ENCODE measurements at places on chromosomes 1 and 21.

DNA sequence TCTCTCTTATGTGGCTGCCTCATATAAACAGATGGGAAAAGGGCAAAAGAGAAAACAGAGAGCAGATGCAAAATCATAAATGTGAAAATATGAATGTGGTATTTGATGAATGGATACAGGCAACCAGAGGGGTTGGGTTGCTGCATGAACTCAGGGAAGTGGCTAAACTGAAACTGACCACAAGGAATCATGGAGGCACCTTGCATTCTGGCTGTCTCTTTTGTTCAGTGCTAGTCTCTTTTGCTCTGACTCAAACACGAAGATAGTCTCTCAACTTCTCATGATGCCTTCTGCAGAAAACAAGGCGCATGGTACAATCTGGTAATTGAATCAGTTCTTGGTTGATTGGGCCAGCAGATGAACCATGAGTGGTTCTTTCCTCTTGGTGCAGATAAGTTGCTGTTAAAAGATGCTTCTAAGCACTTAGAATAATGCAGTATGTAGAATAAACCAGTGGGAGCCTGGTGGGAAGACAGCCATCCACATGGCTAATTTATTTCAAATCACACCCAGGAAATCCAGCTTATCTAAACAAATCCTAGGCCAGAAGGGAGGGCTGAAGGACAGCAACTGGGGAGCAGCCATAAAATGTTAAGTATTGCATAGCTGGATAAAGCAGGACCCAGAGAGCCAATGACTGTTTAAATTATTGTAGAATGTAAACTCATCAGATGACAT lies 64.2 kb downstream of the HLX start:
- no peak for DNase-seq

- DNase-seq: no peak
Measured at GRCh38 chr1:52876843-52877242, 34.3 kb downstream of the ZYG11A start.

DNA sequence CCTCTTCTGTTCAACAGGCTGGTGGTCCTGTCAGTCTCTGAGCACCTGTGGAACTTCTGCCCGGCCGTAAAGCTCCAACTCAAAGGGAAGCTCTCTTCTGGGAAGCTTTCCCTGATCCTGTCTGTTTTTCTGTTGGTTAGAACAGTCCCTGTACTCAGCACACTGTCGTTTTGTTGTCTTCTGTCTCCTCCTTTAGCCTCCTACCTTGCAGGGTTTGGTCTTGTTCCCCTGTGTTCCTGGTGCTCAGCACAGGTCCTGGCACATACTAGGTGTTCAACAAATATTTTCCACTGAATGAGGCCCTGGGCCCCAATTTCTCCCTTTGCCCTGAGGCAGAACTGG lies 328 bp upstream of the KDF1 start:
- DNase-seq: no peak

GRCh38 chr21:41367301-41367944 lies 5.6 kb downstream of the MX2 start:
- DNase-seq: no peak

DNA sequence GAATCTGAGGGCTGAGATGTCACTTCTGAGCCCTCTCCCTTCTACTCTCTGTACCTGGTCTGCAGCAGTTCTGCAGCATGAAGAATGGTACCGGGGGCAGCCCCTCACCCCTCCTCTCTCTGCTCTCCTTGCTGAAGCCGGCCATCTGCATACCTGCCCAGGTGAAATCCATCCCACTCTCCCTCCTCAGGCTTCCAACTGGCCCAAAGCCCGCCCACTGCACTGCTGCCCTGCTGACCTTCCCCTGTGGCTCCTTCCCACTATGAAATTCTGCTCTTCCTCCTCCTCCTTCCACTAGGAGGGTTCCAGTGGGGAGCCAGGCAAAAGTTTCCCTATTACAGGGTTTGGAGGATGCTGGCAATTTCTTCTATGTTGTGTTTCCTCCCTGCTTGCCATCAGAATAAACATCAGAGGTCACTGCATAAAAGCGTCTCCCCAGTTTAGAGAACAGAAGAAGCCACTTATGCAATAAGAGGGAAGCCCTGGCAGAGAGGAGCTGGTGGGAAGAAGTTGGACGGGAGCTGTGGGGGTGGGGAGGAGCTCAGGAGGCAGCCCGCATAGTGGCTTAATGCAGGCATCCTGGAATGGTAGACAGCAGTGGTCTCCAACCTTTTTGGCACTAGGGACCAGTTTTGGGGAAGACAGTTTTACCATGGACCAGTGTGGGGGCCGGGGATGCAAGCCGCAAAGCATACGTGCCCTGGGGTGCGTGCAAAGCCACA lies 30.3 kb downstream of the TMCO4 start:
- no peak for DNase-seq

DNA sequence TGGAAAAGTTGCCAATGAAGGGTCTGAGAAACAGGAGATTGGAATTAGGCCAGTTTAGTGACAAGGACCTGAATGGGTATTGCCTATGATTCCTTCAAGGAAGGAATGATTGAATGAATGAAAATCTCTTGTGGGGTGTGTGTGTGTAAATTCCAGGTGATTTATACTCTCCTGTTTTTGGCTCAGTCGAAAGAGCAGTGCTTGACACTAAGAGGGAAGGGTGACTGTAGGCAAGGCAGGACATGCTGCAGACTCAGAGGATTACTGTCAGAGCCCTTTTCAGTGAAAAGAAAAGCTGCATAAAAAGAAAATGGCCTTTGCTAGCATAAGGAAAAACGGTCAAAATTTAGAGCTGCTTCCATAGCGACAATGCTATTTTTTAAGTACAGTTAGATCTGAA lies 30.1 kb downstream of the C1orf21 start:
- no peak for DNase-seq

DNA sequence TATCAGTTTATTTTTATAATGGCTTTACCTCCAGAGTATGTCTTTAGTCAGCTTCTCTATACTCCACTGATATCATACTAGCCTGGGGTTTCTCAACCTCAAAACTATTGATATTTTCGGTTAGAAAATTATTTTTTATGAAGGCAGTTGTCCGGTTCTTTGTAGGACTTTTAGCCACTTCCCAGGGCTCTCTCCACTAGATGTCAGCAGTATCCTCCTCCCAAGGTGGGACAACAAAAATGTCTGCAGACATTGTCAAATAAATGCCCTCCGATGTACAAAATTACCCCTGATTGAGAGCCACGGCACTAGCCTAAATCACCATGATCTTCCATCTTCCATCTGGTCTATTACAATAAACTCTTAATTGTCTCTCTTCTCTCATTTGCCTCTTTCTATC lies 4.1 kb upstream of the GRIK1 start:
- no peak for DNase-seq

DNA sequence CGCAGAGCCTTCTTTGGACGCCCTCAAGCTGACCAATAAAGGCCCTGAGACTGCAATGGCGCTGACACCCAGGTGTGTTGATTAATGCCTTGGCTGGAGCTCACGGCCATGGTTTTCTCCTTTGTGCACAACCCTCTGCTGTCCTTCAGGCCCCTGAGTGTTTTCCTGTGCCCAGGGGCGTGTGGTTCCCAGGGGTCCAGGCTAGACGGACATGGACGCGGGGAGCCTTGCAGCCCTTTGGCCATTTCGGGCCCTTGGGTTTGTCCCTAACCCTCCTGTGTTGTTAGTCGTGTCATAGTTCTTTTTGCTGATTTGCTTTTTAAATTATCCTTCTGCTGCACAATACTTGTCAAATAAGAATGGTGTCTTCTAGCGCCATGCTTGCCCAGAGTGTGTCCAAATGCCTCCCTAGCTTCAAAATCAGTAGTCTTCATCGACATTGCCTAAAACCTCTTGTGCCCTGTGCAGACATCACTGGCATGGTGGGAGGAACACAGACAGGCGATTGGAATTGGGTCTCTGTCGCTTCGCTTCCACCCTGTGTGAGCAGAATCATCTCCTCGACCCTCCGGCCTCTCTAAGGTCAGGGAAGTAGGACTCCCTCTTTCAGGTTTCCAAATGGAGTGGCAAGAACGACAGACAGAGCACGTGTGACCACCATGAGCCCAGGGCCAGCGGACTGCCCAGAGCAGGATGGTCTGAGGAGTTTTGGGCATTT lies 1.9 kb downstream of the KRTAP10-4 start:
- no peak for DNase-seq

DNA sequence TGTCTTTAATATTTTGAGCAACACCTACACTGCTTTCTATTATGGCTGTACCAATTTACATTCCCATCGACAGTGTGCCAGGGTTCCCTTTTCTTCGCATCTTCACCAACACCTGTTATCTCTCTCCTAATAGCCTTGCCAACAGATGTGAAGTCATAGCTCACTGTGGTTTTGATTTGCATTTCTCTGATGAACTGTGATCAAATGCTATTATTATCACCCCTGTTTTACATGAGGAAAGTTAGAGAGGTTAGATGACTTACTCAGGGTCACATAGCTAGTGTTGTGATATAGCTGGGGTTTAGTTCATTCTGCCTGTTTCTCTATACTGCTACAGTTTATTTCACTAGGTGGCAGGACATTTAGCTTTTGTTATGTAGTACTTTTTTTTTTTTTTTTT lies 204.1 kb downstream of the FMN2 start:
- DNase-seq: no peak

DNA sequence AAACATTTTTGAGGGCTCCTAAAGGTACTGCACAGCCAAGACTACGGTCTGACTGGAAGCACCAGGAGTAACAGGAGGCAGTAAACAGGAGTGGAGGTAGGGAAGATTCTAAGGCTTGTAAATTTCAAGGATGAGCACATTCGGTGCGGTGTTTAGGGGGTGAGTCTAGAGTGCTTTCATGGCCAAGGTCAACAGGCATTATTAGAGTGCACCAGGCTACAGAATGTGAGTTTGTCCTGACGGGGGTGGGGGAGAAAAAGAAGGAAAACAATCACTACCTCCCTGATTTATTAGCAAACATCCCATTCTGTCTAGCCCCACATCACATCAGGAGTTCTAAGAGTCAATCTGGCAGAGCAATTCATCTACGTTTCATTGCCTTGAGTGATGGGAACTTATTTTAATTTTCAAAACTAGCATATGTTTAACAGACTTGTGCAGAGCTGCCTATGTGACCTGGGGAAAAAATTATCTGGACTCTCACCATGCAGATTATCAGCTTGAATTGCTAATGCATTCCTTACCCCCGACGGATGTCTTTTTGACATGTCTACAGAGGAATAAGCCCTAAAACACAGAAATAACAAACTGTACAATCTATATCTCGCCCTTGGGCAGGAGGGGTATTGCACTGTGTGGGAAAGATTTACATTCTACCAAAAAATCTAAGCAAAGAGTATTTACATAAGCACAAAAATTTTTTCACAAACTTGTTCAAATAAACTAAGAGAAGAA lies 45.0 kb downstream of the APP start:
- no peak for DNase-seq

DNA sequence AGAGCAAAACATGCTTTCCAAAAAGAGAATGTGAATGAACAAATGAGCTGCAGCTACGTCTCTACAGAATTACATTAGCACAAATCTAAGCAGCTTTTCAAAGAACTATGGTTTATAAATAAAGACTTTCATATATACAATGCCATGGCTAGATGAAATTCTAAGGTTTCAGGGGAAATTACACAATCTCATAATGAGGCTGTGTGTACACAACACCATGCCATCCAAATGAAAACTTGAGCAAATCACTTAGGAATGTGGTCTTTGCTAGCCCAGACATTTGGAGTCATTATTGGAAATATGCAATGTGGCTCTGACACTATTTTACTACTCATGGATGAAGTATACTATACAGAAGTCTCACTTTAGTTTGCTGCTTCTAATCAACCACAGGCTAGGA lies 37.5 kb downstream of the SPAG17 start:
- DNase-seq: no peak

DNA sequence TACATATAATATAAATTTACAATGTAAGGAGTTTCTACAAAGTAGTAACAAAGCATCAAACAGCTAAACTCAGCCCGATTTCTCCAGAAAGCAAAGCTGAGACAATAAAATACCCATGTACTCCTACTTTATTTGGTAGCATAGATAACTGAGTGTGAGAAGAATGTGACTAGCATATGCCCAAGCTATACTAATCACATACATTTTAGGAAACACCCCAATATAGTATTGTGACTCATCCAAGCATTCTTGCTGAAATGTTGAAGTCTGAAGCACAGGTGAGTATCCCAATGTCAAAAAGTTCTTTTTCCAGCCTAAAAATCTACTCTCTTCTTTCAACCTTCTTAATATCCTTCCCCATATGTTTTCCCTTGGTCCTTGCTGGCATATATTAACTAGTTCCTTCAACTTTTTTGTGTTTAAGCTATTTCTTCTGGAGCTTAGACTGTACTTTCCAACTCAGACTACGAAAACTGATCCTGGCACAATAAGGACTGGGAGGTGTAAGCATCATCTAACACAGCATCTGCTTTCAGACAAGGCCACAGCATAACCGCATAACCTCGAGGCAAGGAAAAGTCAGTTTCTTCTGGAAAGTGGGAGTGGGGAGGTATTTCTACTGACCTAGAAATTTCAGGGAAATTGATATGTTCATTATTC lies 163.0 kb upstream of the RNPC3 start:
- DNase-seq: no peak

- DNase-seq: no peak
Measured at GRCh38 chr1:28509705-28510272, 3.9 kb downstream of the RCC1 start.

DNA sequence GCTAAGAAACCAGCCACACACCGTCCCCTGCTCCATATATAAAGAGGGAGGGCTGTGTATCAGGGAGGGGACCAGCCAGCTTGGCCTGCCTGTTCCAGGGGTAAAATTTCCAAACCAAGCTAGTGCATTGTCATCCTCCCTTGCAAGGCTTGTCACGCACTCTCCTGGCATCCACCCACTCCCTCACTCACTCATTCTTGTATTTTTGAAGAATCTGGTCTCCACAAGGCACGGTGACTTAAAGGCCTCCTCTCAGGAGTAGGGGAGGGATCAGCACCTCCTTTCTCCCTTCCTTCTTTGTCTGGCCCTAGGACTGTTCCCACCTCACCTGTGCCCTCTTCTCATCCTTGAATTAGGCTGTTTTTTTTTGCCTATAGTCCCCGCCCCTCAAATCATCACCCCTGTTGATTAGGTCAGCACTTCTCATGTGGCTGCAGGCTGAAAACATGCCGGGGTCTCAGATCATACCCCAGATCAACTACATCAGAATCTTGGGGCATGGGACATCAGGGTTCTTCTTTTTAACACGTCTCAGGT lies 5.0 kb downstream of the ABCA4 start:
- DNase-seq: no peak

DNA sequence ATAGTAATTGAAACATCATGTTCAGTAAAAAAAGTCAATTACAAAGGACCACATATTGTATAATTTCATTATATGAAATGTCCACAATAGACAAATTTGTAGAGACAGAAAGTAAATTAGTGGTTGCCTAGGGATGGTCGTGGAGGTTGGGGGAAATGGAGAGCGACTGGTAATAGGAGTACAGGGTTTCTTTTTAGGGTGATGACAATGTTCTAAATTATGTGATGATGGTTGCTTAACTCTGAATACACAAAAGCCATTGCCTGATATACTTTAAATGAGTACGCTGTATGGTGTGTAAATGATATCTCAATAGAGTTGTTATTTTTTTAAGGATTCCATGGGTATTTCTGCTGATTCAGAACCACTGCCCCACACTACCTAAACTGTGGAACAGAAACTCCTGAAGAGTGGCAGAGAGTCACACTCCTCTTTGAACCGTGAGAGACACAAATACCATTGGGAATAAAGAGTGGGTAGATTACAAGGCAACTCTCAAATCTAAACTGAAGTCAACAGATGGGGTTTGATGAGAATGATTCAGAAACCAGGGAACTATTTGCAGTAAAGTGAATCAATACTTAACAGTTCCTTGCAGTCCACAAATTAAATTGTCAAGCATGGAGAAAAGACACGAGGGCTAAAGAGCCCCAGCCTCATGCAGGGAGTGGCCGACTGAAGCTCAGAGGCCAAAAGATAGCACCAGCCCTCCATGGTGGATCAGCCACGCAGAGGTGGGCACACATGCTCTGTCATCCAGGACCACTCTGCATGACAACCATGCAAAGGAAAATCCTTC lies 118.0 kb downstream of the CAPN8 start:
- DNase-seq: no peak
